ENCODE measurements at places on chromosomes 12 and 14.

DNA sequence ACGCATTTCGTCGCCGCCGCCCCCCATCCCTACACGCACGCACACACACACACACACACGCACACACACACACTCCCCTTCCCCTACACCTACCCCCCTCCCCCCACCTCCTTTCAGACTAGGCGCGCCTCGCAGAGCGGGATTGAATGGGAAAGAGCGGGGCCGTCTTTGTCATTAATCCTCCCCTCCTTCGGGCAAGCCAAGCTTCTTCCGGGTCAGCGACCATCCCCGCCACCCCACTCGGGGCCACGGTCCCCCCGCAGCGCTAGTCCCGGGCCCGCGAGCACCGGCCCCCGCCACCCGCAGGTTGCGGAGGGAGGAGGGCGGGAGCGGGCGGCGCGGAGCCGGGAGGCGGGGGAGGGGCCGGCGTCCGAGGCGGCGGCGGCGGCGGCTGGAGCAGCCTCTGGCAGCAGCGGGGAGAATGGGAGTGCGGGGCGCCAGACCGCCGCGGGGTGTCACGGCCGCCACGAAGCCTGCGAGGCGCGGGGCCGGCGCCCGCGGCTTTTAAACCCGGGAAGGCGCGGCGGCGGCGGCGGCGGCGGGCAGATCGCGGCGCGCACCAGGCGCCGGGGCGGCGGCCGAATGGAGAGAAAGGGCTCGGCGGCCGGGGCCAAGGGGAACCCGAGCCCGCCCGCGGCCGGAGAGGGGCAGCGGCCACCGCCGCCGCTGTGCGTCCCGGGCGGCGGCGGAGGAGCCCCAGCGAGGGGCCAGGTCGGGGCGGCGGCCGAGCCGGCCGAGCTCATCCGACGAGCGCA is at the start of gene TTC9:
TTC9 (plus strand) TSS at position 369 of the 755 bp plus-strand sequence; CDS start at position 583, 214 bp downstream.
- DNase-seq: peak; percentile 13

DNA sequence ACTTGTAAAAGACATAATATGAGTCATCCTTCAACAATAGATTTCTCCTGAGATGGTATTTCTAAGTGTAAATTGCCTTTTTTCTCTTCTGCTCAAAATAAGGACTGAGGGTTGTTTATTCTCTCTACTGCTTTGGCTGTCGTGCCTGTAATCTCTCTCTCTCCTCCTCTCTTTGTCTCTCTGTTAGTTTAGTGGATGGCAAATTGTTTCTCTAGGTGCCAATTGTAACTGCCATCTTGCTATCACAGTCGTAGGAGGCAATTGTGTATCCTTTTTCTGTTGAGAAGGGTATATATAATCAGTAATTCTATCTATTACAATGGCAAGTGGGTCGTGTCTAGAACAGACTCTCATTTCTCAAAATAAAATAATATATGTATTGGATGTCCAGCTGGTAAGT is 545.0 kb upstream of the FBXO33 start:
- DNase-seq: peak; percentile 69

DNA sequence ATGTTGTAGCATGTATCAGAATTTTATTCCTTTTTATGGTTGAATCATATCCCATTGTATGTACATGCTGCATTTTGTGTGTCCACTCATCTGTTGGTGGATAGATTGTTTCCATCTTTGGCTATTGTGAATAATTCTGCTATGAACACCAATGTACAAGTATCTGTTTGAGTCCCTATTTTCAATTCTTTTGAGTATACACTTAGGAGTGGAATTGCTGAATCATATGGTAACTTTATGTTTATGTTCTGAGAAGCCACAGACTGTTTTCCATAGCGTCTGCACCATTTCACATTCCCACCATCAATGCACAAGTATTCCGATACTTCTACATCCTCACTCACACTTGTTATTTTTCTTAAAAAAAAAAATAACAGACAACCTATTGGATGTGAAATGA is 91.5 kb downstream of the ARF6 start:
- DNase-seq: no peak

DNA sequence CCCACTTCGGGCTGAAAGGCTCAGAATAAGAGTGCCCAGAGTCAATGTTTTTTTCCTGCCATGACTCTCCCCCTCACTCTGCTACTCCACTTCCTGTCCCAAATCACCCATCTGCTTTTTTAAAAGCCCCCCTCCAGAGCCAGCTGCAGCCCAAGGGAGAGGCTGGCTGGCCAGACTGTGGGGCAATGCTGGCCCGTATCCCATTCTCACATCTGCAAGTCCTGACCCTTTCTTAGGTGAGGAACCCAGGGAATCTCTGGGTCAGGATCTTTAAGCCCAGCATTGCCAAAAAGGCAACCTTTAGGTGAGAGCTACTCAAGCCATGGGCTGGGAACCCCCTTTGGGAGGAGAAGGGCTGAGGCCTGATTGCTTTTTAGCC is 1.7 kb upstream of the ITGA5 start:
- DNase-seq: no peak

- no peak for DNase-seq
Measured at GRCh38 chr12:26845057-26845666, 12.2 kb upstream of the ITPR2 start.

GRCh38 chr12:63862969-63863230 is 18.4 kb downstream of the SRGAP1 start:
- DNase-seq: no peak

DNA sequence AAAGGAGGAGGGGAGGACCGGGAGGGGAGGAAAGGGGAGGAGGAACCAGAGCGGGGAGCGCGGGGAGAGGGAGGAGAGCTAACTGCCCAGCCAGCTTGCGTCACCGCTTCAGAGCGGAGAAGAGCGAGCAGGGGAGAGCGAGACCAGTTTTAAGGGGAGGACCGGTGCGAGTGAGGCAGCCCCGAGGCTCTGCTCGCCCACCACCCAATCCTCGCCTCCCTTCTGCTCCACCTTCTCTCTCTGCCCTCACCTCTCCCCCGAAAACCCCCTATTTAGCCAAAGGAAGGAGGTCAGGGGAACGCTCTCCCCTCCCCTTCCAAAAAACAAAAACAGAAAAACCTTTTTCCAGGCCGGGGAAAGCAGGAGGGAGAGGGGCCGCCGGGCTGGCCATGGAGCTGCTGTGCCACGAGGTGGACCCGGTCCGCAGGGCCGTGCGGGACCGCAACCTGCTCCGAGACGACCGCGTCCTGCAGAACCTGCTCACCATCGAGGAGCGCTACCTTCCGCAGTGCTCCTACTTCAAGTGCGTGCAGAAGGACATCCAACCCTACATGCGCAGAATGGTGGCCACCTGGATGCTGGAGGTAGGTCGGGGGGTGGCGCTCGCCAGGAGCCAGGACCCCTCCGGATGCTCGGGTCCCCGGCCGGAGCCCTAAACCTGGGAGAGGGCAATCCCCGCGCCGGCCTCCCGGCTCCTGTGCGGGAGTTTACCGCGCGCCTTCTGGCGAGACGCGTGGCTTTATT is at the start of gene CCND2:
CCND2 (plus strand) TSS at position 111 of the 744 bp plus-strand sequence; CDS start at position 390, 279 bp downstream.
- DNase-seq: no peak

DNA sequence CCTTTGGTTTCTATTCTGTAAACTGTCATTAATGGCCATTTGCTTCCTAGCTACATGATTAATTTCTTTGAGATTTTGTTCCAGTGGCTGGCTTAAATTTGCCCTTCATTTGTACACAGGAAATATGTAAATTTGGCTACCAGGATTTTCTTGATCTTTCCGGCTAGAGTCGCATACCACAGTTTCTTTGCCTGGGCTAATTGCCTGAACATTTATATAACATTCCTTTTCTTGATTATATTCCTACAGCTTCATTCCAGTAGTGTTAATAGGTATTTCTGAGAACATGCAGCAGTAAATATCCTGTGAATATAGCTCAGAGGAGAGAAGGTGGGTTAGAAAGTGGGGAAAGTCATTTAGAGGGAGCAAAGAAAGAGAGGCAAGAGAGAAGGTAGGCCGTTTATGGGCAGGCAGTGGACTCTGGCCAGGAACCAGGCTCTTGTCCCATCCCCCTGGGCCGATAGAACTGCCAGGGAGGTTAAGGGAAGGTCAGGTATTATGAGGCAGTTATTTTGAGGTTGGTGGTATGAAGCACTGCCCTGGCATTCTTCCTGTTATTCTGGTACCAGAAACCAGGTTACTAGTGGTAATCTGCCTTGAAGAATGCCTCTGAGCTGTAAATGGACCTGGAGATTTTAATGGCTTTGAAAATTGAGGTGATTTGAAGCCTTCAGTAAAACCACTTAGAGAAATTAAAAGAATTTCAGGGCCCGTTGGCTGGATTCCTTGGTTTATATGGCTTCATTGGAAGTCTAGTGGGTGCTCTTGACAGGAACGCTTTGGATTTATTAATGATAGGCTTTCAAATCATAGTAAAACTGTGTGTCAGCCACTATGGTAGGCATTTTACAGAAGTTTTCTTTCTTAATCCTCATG is 4.4 kb downstream of the RNF10 start:
- DNase-seq: no peak

DNA sequence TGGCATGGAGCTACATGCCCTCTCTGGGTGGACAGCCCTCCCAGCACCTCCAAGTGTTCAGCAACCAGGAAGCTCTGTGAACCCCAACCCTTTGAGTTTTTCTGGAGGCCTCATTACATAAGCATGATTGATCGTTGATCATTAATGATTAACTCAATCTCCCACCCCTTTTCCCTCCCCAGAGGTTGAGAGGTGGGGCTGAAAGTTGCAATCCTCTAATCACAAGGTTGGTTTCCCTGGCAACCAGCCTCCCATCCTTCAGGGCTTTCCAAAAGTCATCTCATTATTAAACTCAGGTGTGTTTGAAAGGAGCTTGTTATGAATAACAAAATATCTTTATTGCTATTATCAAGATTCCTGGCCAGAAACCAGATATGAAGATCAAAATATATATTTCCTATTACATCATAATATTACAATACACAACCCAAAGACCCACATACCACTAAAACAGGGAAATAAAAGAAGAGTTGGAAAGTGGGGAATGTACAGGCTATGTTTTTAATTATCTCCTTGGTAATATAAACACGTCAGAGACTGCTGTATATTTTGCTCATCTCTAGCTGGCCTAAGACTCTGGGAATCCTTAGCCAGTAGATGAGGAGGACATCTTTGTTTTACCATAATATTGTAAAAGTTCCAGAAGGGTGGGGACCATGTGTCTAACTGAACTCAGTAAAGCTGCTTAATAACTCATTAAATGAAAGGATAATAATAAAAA is 73.6 kb downstream of the SSPN start:
- DNase-seq: no peak

DNA sequence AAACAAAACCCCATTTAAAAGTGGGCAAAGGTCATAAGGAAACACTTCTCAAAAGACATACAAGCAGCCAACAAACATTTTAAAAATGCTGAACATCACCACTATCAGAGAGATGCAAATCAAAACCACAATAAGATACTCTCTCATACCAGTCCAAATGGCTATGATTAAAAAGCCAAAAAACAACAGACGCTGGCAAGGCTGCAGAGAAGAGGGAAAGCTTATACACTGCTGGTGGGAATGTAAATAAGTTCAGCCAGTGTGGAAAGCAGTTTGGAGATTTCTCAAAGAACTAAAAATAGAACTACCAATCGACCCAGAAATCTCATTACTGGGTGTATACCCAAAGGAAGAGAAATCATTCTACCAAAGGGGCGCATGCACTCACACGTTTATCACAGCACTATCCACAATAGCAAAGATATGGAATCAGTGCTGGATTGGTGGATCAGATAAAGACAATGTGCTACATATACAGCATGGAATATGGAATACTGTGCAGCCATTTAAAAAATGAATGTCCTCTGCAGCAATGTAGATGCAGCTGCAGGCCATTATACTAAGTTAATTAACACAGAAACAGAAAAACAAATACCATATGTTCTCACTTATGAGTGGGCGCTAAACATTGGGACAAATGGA is 102.1 kb upstream of the DAAM1 start:
- DNase-seq: no peak

GRCh38 chr12:27143256-27144069 is 61.1 kb upstream of the C12orf71 start:
- DNase-seq: no peak

GRCh38 chr14:77148510-77149231 is 7.1 kb upstream of the ZDHHC22 start:
- DNase-seq: no peak

DNA sequence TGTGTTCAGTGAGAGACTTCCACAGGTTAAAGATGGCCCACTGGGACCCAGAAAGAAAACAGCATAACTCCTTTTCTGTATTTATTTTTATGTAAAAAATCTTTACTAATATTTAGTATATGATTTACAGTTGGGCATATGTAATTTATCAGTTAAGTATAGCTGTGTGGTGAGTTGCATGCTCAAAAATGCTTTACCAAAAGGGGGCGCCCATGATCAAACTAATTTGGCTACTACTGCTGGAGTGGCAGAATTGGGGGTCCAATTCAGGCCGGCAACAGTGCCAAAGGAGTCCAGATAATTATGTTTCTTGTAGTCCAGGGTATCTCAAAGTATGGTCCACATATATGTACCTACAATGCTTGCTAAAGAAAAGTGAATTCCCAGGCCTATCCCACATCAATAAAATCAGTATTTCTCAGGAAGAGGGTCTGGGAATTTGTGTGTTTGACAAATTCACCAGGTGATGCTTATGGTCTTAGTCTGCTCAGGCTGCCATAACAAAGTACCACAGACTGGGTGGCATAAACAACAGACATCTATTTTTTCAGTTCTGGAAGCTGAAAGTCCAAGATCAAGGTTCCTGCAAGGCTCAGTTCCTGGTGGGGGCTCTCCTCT is 152.0 kb downstream of the KTN1 start:
- DNase-seq: no peak

DNA sequence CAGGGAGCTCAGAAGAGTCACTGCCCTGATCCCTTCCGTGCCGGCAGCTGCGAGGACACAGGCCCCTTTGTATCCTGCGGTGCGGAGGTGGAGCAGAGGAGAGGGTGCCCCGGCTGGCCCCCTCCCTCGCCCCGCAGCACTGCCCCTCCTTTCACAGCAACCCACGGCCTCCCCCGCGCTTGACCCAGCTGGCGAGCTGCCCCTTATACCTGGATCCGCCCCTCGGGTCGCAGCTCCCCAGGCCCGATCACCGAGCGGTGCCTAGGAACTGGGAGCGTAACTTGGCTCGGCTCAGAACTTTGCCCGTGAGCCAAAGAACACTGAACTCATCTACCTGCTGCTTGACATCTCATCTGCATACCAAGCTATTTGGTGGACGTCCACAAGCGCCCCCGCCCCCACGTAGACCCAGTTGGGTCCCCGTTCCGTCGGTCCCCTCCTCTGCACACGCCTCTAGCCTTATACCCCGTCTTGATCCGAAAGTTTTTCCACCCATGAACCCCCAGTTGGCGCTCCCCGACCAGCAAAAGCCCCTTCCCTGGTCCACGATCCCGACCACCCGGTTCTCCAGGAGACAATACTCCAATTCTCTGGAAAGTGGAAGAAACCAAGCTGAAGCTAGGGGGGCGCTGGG is 697 bp upstream of the DNAJC14 start:
- no peak for DNase-seq

DNA sequence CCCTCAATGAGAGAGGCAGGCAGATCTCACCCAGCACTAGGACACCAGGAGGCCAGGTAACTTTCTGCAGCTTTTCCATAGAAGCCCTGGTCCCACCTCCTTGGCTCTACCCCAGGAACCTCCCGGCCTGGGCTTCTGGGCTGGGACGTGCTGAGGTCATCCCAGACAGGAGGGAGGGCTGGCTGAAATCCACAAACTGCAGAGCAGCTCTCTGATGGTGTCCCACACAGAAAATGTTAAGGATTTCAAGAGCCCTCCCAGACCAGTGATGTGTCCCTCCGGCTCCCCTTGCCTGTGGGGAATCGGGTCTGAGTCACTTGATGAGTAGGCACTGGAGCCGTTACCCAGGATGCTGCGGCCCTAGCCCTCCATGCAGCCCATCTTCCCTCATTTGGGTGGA is 124.1 kb downstream of the ESRRB start:
- no peak for DNase-seq
